Effector CD8-positive, alpha-beta T cell (primary cell): ENCODE measurements at places on chromosomes 11 and 22.

GRCh38 chr11:13278609-13279486 lies 1.3 kb downstream of the BMAL1 start:
- DNase-seq = no peak

GRCh38 chr22:41561788-41562187 lies 978 bp downstream of the CSDC2 start:
- no peak for DNase-seq

- DNase-seq = no peak
Measured at GRCh38 chr11:4962816-4963215, 7.3 kb upstream of the OR51A2 start.

- peak; percentile 4 for DNase-seq
Measured at GRCh38 chr11:120801801-120802689, 221.9 kb upstream of the TBCEL start.

DNA sequence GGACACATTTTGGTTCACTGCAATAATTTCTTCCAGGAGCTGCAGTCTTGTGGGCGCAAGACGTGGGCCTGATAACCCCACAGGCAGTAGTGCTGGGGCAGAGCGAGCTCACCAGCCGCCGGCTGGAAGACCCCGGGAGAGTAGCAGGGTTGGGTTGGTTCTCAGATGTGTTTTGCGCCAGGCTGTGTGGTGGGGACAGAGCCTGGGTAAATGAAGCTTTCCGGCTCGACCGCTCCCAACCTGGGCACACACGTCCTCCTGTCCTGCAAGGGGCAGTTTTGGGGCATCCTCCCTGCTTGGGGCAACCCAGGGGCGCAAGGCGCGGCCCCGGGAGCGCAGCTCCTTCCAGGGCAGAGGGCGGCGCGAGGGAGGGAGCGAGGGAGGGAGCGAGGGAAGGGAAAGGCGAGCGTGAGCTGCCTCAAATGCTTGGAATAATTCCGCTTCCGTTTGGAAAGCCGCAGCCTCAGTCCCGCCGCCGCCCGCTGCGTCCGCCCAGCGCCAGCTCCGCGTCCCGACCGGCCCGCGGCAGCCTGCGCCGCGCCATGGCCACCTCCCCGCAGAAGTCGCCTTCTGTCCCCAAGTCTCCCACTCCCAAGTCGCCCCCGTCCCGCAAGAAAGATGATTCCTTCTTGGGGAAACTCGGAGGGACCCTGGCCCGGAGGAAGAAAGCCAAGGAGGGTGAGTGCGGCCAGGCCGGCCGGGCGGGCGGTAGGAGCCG lies at the start of gene PARVA:
Gene PARVA (plus strand): TSS at position 466 of the 718 bp plus-strand sequence. CDS start 77 bp downstream, at position 543.
- DNase-seq = no peak

DNA sequence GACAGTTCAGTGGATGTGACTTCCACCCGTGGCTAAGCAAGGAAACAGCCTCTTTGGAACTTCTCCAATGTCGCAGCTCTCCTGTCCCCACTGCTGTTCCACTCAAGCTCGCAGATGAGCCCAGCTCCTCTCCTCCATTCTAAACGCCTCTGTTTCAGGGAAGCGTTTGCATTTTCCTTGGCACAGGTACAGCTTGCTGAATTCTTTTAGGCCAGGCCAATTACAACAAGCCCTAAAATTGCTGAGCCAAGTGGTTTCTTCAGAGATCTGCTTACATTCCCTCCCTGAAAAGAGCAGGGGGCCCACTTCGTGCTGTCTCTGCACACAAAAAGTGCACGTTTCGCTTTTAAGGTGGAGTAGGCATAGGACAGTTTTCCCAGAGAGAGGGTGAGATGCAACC lies 91.5 kb upstream of the BLID start:
- no peak for DNase-seq

- DNase-seq = no peak
Measured at GRCh38 chr11:72491001-72491400, 56.7 kb upstream of the CLPB start.

- no peak for DNase-seq
Measured at GRCh38 chr11:870127-870413, 27.4 kb downstream of the TSPAN4 start.

DNA sequence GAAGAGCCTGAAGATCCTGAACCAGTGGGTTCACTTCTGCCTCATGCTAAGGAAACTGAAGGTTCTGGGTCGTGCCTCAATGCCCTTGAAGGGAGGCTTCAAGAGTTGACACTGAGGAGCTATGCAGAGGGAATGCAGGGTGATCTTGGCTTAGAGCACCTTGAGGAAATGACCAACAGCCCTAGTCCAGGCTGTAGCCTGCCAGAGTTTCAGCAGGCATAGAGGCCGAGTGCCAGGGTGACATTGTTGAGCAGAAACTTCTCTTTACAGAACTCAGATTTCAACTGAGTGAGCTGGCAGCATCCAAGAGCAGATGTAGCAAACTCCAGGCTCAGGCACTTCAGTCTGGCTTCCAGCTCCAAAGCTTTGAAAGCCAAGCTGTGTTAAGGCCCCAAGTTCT lies 23.1 kb upstream of the CAPRIN1 start:
- DNase-seq = no peak

DNA sequence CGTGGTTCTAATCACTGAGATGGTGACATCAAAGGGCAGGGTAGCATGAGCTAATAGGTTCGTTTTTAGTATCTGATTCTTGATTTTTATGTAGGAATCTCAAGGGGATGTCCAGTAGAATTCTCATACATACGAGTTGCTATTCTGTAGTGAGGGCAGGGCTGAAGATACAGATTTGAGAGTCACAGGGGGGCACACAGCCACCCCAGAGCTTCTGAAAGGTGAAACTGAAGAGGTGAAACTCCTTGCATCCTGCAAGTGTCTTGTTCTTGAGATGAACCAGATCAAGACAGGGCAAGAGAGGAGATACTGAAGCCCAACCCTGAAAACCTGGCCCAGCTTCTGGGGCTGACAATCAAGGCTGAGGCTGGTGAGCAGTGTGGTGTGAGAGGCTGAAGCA lies 35.6 kb upstream of the TMEM123 start:
- DNase-seq = no peak

DNA sequence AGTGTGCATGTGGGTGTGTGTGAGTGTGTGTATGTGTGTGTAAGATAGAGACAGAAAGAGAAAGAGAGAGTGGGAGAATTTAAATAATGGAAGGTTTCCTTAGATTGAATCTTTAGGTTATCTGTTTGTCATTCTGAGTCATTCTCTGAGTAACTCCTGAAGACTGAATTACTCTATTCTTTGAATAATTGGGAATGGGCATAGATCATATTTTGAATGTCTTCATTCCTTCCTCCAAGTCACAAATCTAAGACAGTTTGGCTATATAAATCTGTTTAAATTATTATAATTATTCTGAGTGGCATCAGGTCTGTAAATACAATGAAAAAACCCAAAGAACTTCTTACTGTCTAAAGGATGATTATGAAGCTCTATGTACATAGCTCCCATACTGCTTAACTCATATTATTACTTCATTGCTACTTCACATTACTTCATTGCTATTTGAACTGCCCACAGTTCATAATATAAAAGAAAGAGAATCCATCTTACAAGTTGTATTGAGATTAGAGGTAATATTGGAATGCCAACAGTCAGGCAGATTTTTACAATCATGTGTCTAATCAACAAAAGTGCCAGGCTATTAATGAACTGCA lies 346.6 kb upstream of the CCDC179 start:
- DNase-seq = no peak

GRCh38 chr11:83054904-83055380 lies 16.8 kb downstream of the RAB30 start:
- DNase-seq = no peak

GRCh38 chr11:19524171-19524671 lies 188.4 kb upstream of the NAV2 start:
- DNase-seq = no peak

GRCh38 chr22:36552289-36552688 lies 23.3 kb upstream of the EIF3D start:
- no peak for DNase-seq

DNA sequence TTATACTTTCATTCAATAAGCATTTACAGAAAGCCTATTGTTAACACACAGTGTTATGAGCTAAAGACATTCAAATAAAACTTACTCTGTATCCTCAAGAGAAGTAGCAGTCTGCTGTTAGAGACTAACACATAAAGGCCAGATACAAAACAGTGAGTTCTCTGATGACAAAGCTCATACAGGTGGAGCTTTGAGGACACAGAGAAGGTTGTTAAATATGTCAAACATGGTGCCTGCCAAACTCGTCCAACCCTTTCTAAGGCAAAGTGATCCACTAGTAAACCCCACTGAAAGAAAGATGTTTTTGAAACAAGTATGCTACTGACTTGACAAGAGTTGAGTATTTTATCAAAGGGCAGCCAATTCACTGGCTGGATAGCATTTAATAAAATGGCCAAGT lies 70.1 kb downstream of the C2CD3 start:
- no peak for DNase-seq

DNA sequence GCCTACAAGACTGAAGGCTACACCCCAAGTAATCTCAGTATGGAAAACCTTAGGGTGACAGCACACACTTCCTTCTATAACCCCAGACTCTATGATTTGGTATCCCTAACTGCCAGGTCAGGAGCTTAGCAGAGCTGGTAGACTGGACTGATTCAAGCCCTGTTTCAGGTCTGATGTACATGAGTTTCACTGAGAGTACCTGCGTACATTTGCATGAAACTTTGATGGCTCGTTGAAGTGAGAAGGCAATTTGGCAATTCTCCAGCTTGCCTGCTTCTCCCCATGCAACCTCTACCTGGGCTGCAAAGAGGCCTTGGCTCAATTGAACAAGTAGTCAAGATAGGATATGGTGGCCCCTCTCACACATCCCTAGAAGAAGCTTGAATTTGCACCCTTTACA lies 10.2 kb downstream of the FIBIN start:
- DNase-seq = no peak

DNA sequence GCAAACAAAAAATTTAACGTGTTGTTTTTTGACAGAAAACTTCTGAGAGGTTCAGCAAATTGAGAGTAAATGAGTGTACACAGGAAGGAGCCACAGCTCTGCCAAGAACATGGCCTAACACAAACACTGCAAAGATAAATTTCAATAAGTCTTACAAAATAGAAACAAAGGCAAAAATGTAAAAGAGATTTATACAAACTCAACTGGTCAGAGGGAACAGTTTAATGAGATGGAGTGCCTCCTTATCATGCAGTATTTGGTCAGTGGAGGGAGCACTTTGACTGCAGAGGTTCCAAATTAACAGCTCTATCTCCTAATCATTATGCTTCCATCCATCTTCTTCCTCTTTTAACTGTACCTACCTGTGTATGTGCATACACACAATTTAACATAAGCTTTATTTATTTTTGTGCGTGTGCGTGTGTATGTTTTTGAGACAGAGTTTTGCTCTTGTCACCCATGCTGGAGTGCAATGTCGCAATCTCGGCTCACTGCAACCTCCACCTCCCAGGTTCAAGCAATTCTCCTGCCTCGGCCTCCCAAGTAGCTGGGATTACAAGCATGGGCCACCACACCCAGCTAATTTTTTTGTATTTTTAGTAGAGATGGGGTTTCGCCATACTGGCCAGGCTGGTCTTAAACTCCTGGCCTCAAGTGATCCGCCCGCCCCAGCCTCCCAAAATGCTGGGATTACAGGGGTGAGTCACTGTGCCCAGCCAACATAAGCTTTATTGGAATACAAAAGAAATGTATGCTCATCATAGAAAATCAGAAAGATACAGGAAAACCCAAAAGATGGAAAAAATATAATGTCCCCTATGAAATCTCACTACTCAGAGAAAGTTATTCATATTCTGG lies 111.9 kb downstream of the MRTFA start:
- DNase-seq = no peak

GRCh38 chr11:22459048-22459447 lies 120.9 kb downstream of the SLC17A6 start:
- no peak for DNase-seq

DNA sequence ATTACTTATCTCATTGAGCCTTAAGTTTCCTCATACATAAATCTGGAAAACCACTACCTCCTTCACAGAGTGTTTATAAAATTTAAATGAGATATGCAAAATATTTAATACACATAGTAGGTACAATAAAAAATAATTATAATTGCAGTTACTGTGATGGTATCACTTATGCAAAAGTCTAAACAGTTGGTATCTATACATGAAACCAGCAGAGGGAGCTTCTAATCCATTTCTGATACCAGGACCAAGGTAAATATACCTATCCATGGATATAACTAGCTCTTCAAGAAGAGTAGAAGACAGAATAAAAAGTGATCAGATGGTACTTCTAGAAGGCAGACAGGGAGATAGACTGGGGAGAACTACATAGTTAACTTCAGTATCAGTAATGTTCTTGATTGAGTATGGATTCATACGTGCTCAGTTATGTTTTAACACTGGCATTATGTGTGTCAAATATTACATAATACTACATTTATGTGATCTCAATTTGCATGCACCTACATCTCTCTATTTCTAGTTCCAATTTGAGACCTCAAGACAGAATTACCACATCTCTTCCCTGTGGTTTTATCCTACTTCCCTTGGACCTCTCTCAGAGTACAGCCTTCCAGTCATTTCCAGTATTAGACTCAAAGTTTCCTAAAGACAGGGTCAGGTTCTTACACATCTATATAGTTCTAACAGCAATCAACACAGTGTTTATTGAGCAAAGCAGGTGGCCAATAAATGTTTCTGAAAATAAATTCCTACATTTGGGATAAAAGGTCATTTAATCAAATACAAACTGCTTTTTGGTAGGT lies 13.7 kb upstream of the TSG101 start:
- no peak for DNase-seq

DNA sequence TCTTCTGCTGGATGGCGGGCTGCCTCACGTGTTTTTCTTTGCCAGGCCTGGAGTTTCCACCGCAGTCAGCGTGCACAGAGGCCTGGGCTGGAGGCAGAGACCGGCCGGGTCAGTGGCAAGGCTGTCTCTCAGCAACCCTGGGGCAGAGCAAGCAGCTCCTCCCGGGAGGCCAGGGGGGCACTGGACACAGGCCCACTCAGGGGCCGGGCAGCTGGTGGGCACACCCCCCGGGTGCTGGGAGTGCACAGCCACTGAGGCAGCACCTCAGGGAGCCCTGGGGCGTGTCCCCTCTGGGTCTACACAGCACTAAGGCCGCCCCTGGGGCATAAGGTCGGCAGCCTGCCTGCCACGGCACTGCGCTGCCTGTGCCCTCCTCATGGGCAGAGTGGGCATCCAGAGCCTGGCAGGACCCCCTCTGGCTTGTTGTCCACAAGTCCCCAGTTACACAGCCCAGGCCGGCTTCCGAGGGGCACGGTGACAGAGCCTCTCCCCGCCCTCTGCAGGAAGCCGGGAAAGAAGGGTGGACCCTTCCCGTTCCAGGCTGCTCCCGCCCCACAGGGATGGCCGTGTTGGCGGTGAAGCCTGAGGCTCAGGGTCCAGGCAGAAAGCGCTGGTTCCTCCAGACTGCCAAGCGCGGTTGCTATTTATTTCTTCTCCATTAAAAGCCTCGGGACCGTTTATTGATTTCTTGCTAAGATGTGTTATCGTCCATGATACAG lies 18.5 kb upstream of the TH start:
- no peak for DNase-seq

- DNase-seq = no peak
Measured at GRCh38 chr22:27859336-27859735, 57.8 kb upstream of the MN1 start.
